Thoracic aorta (tissue), 2 donors: ENCODE measurements at places on chromosomes 4 and X.

DNA sequence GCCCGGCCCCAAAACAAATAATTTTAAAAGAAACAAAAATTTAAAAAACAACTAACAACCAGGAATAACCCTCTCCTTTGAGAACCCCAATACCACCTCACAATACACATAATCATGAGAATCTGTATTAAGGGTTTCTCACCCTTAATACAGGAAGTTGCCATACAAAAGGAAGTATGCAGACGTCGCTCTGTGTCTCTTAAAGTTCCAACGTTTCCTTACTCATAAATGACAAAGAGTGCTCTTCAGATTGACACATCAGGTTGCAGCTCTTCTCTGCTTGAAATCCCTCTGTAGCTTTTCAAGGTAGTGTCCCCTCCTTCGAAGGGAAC is 73.9 kb upstream of the IRF2 start:
- H3K36me3 ChIP-seq: no peaks in the 10 kb centered on the region
- H3K27ac ChIP-seq: no peak overlapping the region
- no peaks in the 10 kb centered on the region for H3K4me1 ChIP-seq
- H3K27me3 ChIP-seq: no peaks in the 10 kb centered on the region

DNA sequence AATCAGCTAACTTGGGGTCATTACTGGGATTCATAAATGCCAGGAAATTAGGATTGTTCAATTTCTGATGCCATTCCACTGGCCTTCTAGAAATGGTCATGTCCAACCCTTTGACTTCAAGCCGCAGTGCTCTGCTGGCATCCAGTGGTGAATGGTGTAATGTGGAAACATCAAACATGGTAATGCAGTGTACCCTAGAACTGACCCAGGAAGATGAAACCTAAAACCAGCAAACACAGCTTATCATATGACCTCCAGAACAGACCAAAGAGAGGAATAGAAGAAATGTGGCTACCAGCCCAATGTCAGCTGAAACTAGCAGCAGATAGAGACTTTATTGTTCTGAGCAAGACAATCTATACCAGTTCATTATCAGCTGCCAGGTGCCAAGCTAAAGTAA is 13.8 kb downstream of the CXCL13 start:
- H3K27ac ChIP-seq: no peak overlapping the region
- H3K4me3 ChIP-seq: no peak overlapping the region
- no peaks in the 10 kb centered on the region for H3K4me1 ChIP-seq
- no peaks in the 10 kb centered on the region for H3K27me3 ChIP-seq
- no peaks in the 10 kb centered on the region for H3K36me3 ChIP-seq
- DNase-seq: no peak

DNA sequence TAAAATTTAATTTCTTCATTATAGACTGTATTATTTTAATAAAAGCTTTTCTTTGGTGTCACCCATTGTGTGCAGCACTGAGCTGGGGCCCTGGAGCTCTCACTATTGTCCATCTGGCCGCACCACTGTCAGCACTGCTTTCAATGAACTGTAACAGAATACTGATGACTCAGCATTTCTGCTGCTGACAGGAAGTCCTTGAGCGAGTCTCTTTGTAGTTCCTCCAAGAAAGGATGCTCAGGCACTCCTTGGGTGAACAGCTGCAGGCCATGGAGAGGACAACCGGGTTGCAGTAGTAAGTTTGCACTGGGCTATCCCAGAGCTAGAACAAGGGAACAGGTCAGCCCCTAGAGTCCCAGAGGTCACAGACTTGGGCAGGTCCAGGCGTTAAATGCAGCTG is 81.6 kb downstream of the SORBS2 start:
- no peaks in the 10 kb centered on the region for H3K36me3 ChIP-seq
- peak overlapping the region; percentile 63 for H3K27ac ChIP-seq
- no peak for DNase-seq
- no peak overlapping the region for H3K4me3 ChIP-seq
- H3K4me1 ChIP-seq: peaks cover 72% of the 10 kb centered on the region

DNA sequence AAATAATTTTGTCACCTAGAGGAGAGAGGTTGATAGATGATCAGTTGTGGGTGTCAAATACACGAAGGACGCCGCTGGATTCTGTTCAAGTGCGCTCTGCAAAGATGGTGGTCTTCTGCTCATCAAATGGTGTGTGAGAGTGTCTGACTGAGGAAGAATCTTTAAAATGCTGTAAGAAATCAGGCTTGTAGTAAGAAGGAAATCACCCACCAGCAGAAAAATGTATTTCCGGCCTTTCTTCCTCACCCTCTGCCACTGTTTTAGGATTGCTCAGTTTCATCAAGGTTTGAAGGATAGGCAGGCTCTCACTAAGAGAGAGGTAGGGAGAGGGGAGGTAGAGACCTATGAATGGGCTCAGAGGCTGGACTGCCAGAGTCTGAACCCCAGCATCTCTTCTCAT is 28.7 kb downstream of the RHOH start:
- H3K27ac ChIP-seq: no peak overlapping the region
- H3K36me3 ChIP-seq: no peaks in the 10 kb centered on the region
- H3K4me1 ChIP-seq: no peaks in the 10 kb centered on the region
- H3K27me3 ChIP-seq: no peaks in the 10 kb centered on the region
- H3K4me3 ChIP-seq: no peak overlapping the region
- DNase-seq: no peak

GRCh38 chr4:36029951-36030350 is 214.4 kb downstream of the ARAP2 start:
- no peaks in the 10 kb centered on the region for H3K27me3 ChIP-seq
- no peaks in the 10 kb centered on the region for H3K36me3 ChIP-seq
- no peak overlapping the region for H3K4me3 ChIP-seq
- DNase-seq: no peak

DNA sequence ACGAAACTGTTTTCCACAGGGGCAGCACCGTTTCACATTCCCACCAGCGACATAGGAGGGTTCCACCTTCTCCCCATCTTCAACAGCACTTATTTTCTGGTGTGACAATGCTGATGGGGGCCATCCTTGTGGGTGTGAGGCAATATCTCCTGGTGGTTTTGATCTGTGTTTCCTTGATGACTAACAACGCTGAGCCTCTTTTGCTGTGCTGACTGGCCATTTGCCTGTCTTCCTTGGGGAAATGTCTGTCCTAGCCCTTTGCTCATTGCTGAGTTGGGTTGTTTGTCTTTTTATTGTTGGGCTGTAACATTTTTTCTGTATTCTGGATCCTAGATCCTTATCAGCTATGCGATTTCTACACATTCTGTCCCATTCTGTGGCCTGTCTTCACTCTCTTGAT is 33.7 kb downstream of the ATP2B3 start:
- no peak overlapping the region for H3K4me3 ChIP-seq
- H3K27me3 ChIP-seq: no peaks in the 10 kb centered on the region
- DNase-seq: no peak
- H3K27ac ChIP-seq: no peak overlapping the region

DNA sequence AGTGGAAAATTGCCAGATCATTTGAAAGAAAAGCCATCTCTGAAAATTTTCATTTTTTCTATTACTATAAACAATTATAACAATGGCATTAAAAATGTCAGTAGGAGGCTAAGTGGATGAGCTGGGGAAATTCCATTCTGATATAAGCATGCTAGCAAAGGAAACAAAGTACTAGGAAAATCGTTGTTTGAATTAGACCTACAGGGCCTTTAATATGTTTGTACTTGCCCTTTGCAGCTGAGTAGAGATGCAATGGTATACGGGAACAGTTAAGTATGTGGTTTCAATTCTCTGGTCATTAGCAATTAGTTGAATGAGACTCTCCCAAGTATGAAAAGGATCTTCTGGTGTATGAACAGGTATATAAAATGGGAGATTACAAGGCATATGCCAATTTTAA is 452.2 kb downstream of the PCDH11X start:
- H3K27ac ChIP-seq: no peak overlapping the region

DNA sequence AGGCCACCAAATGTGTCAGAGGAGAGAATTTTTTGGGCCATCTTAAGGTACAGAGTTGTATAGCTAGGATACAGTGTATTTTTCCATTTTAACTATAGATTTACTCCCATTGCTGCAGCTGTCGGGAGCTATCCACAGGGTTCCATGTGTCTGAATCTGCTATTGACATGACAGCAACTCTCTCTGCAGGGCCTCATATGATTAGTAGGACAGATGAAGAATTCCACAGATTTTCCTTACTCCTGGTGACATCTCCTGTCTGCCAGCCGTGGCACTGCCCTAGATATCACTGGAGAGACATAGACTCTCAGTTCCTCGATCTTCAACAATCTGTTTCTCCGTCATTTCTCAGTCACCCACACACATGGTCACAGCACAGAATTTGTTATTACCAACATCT is 86.5 kb downstream of the SPCS3 start:
- no peaks in the 10 kb centered on the region for H3K36me3 ChIP-seq
- H3K27me3 ChIP-seq: no peaks in the 10 kb centered on the region
- DNase-seq: no peak
- H3K4me3 ChIP-seq: no peak overlapping the region
- no peaks in the 10 kb centered on the region for H3K4me1 ChIP-seq

- no peaks in the 10 kb centered on the region for H3K27me3 ChIP-seq
- no peak overlapping the region for H3K4me3 ChIP-seq
- no peak overlapping the region for H3K27ac ChIP-seq
These were observed 37.2 kb downstream of the IDS start for GRCh38 chrX:149467920-149468319.

DNA sequence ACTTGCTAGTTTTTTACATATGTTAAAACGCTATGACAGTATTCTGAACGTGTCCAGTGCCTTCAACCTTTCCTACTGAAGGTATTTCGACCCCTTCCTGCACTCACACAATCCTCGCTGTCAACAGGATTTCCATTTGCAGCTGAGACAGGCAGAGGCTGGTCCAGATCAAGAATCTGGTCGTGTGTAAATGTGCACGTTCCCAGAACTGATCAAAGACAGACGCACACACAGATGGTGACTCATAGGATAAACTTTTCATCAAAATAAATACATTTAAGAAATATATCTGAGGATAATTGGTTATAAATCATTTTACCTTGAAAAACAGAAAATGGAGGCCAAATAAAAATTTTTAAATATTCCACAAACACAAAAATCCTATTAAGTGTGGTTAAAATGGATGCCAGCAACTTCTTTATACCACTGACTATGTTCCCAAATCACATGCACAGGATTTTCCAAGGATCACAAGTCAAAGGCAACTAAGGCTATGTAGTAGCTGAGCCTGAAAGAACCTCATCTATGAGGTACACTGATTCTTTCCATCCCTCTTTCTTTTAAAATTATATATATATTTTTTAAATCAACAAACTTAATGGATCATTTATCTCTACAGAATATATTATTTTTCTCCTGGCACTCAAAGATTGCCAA is 85.9 kb downstream of the RNF150 start:
- DNase-seq: no peak
- H3K27me3 ChIP-seq: no peaks in the 10 kb centered on the region
- no peak overlapping the region for H3K27ac ChIP-seq
- no peak overlapping the region for H3K4me3 ChIP-seq
- H3K36me3 ChIP-seq: no peaks in the 10 kb centered on the region
- H3K4me1 ChIP-seq: peaks cover 10% of the 10 kb centered on the region

DNA sequence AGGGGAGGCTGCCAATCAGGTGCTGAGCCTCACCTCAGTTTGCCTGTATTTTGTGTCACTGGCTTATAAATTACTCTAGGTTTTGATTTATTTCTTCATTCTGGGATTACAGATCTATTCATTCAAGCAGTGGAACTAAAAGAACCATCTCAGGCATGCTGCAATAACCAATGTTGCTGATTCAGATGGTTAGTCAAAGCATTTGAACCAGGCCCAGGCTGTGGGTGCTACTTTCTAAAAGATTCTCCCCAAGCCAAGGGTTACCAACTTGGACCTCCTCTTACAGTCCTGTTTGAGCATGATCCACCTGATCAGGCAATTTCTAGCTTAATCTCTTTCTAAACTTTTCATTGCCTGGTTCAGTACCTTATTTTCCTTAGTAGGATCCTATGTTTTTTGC is 67.2 kb downstream of the TMEM131L start:
- H3K4me1 ChIP-seq: peaks cover 76% of the 10 kb centered on the region
- no peaks in the 10 kb centered on the region for H3K36me3 ChIP-seq
- H3K4me3 ChIP-seq: no peak overlapping the region
- H3K27me3 ChIP-seq: no peaks in the 10 kb centered on the region
- DNase-seq: no peak

- no peaks in the 10 kb centered on the region for H3K27me3 ChIP-seq
- H3K4me1 ChIP-seq: no peaks in the 10 kb centered on the region
- no peak for DNase-seq
These were observed 86.5 kb downstream of the ATG4A start for GRCh38 chrX:108178143-108178498.

DNA sequence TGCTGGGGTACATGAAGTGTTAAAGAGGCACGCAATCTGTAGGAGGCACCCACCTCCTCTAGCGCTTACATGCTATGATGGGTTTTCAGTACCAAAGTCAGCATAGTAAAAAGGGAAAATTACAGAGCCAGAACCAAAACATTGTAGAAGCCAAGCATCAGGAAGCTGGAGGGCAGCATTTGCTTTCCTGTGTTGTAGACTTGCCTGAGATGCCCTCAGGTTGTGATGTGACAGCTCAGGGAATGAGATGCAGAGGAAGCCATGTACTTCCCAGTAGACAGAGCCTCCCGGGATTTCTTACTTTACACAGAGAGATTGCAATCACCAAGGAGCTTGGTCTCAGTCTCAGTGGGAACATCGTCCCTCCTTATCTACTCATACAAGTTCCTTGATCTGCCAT is 161.5 kb downstream of the ARAP2 start:
- DNase-seq: no peak
- H3K36me3 ChIP-seq: no peaks in the 10 kb centered on the region
- H3K4me3 ChIP-seq: no peak overlapping the region
- no peaks in the 10 kb centered on the region for H3K4me1 ChIP-seq

GRCh38 chr4:86825511-86825910 is 23.7 kb downstream of the SLC10A6 start:
- DNase-seq: no peak
- H3K36me3 ChIP-seq: no peaks in the 10 kb centered on the region
- no peaks in the 10 kb centered on the region for H3K4me1 ChIP-seq
- H3K27ac ChIP-seq: no peak overlapping the region
- no peak overlapping the region for H3K4me3 ChIP-seq
- H3K27me3 ChIP-seq: no peaks in the 10 kb centered on the region
